ENCODE measurements at places on chromosomes 7 and 10.

- peak; percentile 39 for DNase-seq
These were observed 49.5 kb upstream of the ZPBP start for GRCh38 chr7:50142425-50143017.

DNA sequence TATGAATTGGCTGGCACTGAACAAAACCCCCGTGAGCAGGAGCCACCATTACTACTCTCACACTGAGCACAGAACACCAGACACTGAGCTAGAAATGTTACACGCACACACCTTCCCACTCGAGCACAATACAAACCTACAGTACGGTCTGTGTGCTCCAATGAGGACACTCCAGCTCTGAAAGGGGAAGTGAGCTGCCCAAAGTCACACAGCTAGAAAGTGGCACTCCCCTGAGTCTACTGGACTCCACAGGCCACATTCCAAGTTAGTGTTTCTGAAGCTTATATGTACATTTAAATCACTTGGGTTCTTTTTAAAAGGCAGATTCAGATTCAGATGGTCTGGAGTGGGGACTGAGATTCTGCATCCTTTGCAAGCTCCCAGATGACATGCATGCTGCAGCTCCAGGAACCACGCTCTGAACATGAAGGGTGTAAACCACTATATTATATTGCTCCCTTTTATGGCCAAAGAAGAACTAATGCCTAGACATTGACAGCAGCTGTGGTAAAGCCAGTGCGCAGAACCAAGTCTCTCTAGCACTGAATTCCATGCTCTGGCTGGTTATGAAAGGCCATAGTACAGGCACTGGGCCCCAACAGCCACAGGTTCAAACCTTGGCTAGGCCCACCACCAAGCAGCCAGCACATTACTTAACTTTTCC, 77.1 kb downstream of the FRMPD2 start:
- no peak for DNase-seq

- DNase-seq: no peak
These were observed 22.6 kb upstream of the HSPA12A start for GRCh38 chr10:116764979-116765378.

DNA sequence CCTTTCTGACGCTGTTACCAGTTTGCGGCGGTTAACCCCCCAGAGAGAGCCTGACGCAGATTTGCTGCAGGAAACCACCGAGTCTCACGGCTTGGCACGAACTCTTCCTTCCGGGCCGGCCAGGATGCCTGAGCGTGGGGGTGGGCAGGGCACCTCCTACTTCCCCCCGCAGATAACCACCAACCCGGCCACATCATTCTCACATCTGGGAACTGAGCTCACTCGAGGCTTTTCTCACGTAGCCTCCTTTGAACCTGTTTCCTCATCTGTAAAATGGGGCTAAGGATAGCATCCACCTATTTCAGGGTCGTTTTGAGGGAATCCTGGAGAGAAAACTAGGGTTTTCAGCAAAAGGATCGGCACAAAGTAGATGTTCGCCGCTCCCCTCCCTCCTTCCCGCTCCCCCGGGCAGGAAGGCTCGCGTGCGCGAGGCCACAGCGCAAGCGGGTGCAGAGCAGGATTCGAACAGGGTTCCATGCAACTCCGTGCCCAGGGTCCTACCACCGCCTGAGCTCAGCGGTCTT, 23.6 kb downstream of the DDIT4 start:
- peak; percentile 97 for DNase-seq

- no peak for DNase-seq
These were observed 747 bp upstream of the NEURL1 start for GRCh38 chr10:103492655-103493261.

DNA sequence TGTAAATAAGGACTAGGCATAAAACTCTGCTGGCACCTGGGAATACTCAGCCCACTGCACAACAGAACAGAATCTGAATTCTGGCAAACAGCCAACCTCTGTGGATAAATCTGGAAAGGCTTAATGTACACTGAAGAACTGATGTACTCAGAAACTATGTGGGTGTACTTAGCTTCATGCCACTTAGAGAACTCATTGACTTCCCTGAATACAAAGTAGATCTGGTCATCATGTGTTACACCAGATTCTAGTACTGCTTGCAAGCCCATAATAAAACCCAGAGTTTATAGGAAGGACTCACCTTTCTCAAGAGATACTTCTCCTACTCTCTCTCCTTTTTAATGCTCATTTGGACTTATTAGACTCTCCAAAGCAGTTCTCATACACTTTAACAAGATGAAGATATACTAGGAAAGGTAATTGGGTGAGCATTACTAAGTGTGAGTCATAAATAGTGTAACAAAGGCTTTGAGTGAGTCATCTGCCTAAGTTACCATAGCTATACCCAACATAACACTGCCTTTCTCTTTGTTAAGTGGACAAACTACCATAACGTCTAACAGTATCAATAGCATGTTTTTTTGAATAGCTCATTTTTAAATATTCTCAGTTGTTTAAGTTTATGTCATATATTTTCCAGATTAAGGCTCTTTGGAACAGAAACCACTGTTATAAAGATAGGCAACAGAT, 309.1 kb downstream of the MDFIC start:
- peak; percentile 95 for DNase-seq

GRCh38 chr10:26890956-26891355, 30.2 kb upstream of the ABI1 start:
- peak; percentile 46 for DNase-seq

- peak; percentile 95 for DNase-seq
These were observed 81.1 kb upstream of the FZD1 start for GRCh38 chr7:91182819-91183764.

DNA sequence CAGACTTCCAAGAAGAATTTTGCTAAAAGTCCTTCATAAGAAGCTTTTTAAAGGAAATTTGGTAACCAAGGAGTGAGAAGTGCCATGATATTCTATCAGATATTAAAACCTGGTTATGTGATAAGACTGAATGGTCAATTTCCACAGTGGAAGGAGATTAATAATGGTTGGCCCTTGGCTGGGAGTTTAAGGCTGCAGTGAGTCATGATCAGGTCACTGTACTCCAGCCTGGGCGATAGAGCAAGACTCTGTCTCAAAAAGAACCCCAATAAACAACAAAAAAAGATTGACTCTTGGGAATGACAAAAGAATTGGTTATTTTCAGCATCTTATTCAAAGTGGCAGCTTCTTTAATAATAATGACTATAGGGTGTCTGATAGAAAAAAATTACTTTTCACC, 37.2 kb downstream of the EXOC4 start:
- peak; percentile 39 for DNase-seq

DNA sequence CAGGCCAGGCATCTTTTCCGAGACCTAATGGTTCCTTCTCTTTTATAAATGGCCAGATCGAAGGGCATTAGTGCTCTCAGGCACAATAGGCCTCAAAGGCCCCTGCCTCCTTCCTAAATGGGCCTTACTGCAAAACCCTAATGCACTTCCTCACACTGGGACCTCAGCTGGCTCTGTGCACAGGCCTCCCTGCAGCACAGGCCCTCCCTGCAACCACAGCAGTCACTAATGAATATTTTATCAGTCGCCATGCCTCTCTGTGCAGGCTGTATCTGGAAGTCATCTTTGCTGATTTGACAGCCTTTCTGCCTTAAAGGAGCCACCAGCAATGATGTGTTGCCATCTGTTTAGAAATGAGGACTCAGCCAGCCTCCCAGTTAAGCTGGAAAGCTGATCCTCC, 54.9 kb upstream of the SDK1 start:
- no peak for DNase-seq

GRCh38 chr7:141979568-141979967, 6.0 kb upstream of the TAS2R38 start:
- no peak for DNase-seq

GRCh38 chr7:86748843-86749719, 105.4 kb downstream of the GRM3 start:
- DNase-seq: no peak

- DNase-seq: no peak
These were observed 29.6 kb downstream of the INPP5F start for GRCh38 chr10:119755446-119755845.

- DNase-seq: no peak
These were observed 477.5 kb upstream of the ADARB2 start for GRCh38 chr10:2214805-2215204.

DNA sequence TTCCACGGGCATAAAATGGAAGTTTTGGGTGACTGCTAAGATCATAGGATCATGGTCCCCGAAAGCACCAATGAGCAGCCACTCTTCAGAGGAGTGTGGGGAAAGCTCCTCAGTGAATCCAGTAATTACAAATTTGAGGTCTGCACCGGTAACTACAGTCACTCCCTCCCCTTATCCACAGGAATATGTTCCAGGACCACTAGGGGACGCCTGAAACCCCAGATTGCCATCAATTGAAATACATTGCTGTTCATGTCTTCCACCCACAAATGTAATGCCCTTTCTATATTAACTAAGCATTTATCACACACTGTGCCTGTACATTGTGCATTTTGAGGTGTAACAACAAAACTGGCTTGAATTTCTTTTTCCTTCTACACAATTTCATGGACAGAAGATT, 447.9 kb upstream of the PFKP start:
- DNase-seq: no peak

DNA sequence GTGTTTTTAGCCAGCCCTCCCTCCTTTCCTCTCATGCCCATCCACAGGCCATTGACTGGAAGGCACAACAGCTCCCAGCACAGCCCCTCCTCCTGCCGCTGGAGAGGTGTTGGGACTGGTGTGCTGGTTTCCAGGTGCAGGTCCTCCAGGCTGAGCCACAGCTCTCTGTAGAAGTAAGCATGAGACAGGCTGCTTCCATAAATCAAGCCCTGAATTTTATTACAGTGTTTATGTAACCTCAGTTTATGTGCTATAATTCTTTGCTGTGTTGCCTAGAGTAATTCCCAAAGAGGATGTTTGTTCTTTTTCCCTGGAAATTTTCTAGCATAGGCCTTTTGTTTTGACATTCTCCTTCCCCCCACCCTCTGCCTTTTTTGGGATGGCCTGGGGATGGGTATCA, 445.8 kb downstream of the AUTS2 start:
- DNase-seq: no peak

- DNase-seq: no peak
These were observed 506.7 kb downstream of the PTPRN2 start for GRCh38 chr7:158080899-158081445.

GRCh38 chr7:87507446-87507845, 32.0 kb upstream of the ABCB4 start:
- DNase-seq: peak; percentile 3

DNA sequence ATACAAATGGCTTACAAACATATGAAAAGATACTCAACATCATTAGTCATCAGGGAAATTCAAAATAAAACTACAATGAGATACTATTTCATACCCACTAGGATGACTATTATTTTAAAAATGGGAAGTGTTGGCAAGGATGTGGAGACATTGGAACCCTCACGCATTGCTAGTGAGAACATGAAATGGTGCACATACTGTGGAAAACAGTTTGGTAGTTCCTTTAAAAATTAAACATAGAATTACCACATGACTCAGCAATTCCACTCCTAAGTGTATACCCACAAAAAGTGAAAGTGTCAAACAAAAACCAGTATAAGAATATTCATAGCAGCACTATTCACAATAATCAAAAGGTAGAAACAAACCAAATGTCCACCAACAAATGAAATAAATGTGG, 48.5 kb upstream of the SHTN1 start:
- DNase-seq: no peak

GRCh38 chr7:94109556-94109955, 105.4 kb upstream of the BET1 start:
- DNase-seq: no peak

DNA sequence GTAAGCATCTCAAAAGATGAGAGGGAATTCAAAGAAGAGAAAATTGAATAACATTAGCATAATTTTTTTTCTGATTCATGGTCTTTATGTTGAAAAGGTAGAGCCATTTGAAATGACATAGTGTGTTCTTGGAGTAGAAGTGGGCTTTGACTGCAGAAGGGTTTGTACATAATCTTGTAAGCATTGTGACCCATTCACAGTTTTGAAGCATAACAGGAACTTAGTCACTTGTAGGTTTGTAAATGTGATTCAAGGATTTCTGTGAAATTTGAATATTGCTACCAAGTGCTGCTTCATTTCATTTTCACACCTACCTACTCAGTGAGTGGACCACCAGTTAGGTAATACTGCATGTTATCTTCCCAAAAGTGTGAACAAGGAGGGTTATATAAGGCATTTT, 68.6 kb downstream of the PON1 start:
- no peak for DNase-seq

GRCh38 chr10:71241114-71241829, 28.9 kb downstream of the UNC5B start:
- DNase-seq: peak; percentile 74

Measured in foreskin fibroblast (primary cell).